Chondrocyte (in vitro differentiated cells): ENCODE measurements at places on chromosomes 12 and 14. TPM values are rescaled to one million over a fixed set of nuclear protein-coding genes. Genes with fewer than 3 reads are reported as not detected.
A peak's percentile ranks its signal among the peaks of the same experiment; 100 is the strongest.

- no peaks in the 10 kb centered on the region for H3K27me3 ChIP-seq
- H3K4me3 ChIP-seq, result no peak overlapping the region
- H3K27ac ChIP-seq, result peak overlapping the region; percentile 90
- H3K4me1 ChIP-seq, result peaks cover 17% of the 10 kb centered on the region
- no peak for DNase-seq
These were observed 3.0 kb upstream of the CORO1C start for GRCh38 chr12:108734200-108734906.

GRCh38 chr12:50016501-50017475 lies 8.5 kb downstream of the RACGAP1 start:
- H3K36me3 ChIP-seq, result peaks cover 1% of the 10 kb centered on the region
- H3K27ac ChIP-seq, result peak overlapping the region; percentile 29
- no peak for DNase-seq
- peaks cover 19% of the 10 kb centered on the region for H3K4me1 ChIP-seq
- no peaks in the 10 kb centered on the region for H3K27me3 ChIP-seq
- no peak overlapping the region for H3K4me3 ChIP-seq

Gene TSPAN8
- total RNA-seq, result 0.22 TPM in 1 of 3 replicates, not detected in the others

DNA sequence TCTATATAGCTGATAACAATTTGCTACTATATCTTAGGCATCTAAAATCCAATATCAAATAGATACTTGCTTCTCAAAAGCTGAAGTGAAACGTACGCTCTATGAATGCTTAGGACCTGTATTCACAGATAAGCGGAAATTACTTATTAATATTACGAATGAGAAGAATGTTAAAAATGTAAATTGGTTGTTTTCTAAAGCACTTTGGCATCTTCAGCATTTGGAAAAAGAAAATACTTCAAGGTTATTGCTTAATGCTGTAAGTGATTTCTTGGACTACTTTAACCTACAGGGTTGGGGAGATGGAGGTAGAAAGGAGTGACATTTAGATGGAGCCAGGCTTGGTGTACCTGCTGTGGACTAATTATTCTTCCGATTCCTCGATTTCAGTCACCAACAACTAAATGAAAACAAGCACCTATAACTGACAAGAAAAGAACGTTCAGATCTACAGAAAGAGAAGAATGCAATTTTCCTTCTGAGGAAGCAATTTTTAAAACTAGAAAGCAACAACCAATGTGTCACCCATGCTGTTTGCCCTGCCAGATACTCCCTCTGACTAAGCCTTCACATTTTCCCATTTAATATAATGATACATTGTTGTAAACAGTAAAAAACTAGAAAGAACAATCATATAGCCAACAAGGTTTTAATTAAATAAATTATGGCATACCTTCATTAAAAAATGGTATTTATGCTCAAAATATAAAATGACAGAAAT lies 49.3 kb downstream of the SLC25A21 start:
- H3K27me3 ChIP-seq, result no peaks in the 10 kb centered on the region
- H3K4me1 ChIP-seq, result peaks cover 23% of the 10 kb centered on the region
- H3K36me3 ChIP-seq, result no peaks in the 10 kb centered on the region
- H3K4me3 ChIP-seq, result no peak overlapping the region
- peak overlapping the region; percentile 32 for H3K27ac ChIP-seq

GRCh38 chr12:6430124-6430989 lies 14.4 kb upstream of the CD27 start:
- peak overlapping the region; percentile 50 for H3K4me3 ChIP-seq
- DNase-seq, result no peak
- no peaks in the 10 kb centered on the region for H3K36me3 ChIP-seq
- H3K27ac ChIP-seq, result peak overlapping the region; percentile 93

GRCh38 chr14:73264080-73264884 lies 27.0 kb downstream of the PAPLN start:
- no peak overlapping the region for H3K27ac ChIP-seq
- no peak for DNase-seq
- H3K4me3 ChIP-seq, result no peak overlapping the region
- no peaks in the 10 kb centered on the region for H3K27me3 ChIP-seq
